ENCODE measurements at places on chromosomes 12 and 14.

DNA sequence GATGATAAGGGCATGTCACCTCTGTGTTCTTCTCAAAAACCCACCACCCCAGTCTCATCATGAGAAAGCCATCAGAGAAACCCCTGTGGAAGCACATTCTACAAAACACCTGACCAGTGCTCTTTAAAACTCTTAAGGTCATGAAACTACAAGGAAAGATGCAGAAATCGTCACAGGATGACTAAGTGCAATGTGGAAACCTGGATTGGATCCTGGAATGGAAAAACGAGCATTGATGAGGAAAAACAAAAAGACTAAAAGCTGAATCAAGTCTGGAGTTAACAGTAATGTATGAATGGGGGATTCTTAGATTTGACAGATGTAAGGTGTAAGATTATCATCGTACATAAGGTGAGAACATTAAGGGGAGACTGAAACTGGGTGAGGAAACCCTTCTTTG lies 211.0 kb downstream of the TBX5 start:
- DNase-seq, result no peak

GRCh38 chr14:74065746-74066575 lies 18.3 kb downstream of the ALDH6A1 start:
- no peak for DNase-seq

- DNase-seq, result no peak
These were observed 4.9 kb upstream of the LRIG3 start for GRCh38 chr12:58925111-58925611.

DNA sequence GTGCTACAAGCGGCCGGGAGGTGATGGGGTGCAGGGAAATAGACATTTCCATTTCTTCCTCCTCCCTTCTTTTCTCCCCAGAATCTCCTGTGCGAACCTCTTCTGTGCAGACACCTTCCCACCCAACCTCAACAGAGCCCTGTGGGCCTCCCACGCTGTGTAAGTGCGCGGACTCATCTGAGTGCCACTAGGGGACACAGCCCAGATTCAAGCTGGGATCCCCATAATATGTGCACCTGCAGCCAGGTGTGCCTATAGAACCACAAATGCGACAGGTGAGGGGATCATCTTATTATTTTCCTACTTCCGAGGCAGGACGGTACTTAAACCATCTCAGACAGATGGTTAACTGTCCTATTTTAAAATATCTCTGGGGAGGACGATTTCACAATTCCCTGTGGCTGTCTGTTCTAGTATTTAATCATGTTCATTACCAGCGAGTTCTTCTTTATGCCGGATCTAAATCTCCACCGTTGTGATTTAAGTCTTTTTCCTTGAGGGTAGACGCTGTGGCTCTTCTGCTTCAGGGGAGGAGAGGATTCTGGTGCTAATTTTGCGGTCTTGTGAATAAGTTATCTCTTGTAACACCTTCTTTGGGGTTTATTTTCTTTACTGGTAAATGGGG lies 17.2 kb upstream of the CACNA1C start:
- DNase-seq, result no peak

DNA sequence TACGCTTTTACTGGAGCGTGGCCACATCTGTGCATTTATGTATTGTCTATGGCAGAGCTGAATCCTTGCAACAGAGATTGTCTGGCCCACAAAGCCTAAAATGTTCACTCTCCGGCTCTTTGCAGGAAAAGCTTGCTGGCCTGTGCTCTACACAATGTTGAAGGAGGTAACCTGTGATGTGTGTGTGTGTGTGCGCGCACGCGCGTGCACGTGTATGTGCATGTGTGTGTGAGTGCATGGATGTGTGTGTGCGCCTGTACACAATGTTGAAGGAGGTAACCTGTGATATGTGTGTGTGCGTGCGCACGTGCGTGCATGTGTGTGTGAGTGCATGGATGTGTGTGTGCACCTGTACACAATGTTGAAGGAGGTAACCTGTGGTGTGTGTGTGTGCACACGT lies 62.7 kb downstream of the RFLNA start:
- DNase-seq, result no peak

GRCh38 chr14:73461478-73462047 lies 3.2 kb upstream of the NUMB start:
- no peak for DNase-seq

DNA sequence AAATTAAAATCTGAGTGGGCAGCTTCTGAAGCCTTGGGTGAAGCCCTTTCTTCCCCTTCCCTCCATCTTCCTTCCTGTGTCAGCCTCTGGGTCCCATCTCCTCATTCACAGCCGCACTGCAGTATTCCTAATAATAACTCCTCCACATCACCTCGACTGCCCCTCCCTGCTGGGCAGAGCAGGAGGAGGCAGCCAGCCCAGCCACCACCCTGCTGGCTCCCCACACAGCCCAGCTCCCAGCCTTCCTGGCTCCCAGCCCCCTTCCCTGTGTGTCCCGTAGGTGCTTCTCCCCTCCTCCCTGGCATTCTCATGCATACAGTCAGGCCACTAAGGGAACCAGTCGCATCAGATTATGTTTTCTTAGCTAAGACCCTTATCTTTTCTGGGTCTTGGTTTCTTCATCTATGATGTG lies 3.7 kb downstream of the IFFO1 start:
- DNase-seq, result no peak

- peak; percentile 79 for DNase-seq
These were observed 26.0 kb downstream of the PPFIBP1 start for GRCh38 chr12:27549801-27550652.

DNA sequence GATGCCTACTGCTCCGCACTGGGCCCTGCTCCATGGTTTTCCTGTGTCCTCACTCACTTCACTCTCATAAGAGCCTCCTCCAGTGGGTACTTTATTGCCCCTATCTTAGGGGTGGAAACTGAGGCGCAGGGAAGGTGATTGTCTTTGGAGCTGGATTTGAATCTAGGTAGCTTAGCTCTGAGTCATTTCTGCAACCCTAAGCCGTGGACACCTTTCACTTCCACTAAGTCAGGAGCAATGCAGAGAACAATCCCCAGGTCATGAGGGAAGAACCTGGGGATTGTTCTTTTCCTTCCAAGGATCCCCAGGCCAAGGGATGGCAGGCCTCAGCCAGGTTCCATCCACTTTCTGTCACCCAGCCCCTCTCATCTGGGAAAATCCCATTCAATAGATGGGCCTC lies 20.3 kb downstream of the VDR start:
- no peak for DNase-seq

DNA sequence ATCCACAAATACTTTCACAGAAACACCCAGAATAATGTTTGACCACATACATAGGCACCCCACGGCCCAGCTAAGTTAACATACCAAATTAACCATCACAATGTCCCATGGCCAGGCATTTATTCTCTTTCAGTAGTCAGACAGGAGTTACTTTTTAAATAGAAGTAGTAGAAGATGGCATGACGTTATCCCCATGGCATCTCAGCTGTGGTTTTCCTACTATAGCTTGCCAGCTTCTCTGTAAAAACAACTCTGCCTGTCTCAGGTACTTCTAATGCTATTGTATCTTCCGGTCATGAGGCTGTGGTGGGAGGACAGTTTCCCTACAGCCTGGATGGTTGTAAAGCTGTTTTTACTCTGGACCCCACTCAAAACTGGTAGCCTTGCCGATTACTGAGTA lies 19.3 kb downstream of the CTSG start:
- no peak for DNase-seq

DNA sequence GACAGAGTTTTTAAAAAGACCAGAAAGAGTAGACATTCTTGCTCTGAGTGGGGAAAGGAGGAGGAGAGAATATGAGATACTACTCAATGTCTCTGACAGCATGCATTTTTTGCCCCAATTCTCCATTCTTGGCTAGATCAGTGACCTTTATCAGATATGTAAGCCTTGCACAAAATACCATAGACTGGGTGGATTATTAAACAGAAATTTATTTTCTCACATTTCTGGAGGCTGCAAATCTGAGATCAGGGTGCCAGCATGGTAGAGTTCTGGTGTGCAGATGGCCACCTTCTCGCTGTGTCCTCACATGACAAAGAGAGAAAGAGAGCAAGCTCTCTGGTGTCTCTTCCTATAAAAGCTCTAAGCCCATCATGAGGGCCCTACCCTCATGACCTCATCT lies 38.6 kb downstream of the ANKS1B start:
- no peak for DNase-seq

- no peak for DNase-seq
These were observed 15.4 kb upstream of the RNASE4 start for GRCh38 chr14:20668969-20669368.

- DNase-seq, result no peak
These were observed 15.1 kb upstream of the CISTR start for GRCh38 chr12:53766881-53767280.

DNA sequence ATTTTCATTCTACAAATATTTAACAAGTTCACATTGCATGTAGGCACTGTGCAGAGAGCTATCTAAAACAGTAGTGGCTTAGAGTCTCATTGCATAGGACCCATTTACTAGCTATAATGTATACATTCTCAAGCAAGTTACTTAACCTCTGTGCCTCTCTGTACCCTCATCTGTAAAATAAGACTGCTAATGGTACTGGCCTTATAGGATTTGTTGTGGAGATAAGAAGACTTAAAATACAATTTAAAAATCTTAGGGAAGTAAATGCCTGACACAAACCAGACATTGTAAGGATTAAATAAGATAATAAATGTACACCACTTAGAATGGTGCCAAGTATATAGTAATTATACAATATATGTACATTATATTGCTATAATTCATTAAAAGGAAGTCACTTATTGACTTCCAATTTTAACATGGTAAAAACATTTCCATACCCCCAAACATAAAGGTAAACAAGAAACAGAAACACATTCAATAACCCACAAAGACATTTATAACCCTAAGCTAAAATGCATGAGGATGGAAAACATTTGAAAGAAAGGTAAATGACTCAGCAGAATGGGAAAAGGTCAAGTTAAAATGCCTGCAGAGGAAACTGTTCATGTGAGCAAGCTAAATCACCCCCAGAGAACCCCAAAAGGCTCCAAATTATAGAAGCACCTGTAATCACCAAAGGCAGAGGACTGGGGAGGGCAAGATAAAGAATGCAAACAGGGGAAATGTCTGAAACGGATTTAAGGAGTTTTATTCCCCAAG lies 30.8 kb downstream of the RPS6KA5 start:
- no peak for DNase-seq

DNA sequence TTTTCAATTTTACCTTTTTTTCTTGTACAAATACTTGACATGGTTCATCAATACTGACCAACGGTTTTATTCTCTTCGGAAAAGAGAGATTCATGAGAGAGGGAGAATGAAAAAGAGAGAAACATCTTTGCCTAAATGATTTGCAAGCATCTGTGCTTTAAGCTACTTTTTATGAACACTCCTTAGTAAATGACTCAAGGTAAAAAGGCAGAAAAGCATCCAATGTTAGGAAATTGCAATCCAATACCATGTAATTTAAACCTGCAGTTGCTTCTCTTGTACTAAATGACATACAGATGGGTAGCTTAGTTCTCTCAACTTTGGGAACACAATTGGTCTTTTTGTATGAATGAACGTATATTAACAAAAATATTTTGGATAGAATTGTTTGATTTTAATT lies 46.1 kb downstream of the MSRB3 start:
- DNase-seq, result no peak

DNA sequence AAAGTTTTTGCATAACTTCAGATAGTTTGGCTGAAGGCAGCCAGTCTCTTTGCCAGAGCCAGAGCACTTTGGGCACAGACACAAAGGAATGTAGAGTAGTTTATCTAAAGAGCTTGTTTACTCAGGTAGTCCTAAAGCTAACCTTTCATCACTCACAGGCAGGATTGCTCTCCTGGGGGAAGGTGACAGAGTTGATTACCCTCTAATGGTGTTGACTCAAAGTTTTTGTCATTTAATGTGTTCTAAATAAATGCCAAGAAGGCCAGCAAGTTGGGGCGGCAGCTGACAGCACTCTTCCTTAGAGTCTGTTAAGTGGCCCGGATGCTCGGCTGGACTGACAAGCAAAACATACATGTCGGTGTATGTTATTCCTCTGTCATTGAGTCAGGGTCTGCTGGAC lies 9.3 kb upstream of the TAS2R46 start:
- DNase-seq, result no peak

DNA sequence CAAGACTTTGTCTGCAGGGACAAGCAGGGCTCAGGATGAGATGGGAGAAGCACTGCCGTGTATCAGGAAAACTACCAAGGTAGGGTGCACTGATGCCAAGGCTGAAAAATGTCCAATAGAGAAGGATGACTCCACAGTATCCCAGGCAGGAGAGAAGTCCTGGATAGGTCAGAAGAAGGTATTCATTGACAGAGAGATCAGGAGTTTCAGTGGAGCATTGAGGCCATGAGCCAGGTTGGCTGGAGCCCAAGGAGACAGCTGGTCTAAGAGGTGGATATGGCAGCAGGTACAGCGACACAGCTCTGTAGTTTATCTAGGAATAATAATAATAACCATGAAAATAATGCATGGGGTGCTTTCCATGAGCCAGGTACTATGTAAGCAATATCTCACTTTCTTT lies 180.9 kb downstream of the EXOC5 start:
- no peak for DNase-seq

DNA sequence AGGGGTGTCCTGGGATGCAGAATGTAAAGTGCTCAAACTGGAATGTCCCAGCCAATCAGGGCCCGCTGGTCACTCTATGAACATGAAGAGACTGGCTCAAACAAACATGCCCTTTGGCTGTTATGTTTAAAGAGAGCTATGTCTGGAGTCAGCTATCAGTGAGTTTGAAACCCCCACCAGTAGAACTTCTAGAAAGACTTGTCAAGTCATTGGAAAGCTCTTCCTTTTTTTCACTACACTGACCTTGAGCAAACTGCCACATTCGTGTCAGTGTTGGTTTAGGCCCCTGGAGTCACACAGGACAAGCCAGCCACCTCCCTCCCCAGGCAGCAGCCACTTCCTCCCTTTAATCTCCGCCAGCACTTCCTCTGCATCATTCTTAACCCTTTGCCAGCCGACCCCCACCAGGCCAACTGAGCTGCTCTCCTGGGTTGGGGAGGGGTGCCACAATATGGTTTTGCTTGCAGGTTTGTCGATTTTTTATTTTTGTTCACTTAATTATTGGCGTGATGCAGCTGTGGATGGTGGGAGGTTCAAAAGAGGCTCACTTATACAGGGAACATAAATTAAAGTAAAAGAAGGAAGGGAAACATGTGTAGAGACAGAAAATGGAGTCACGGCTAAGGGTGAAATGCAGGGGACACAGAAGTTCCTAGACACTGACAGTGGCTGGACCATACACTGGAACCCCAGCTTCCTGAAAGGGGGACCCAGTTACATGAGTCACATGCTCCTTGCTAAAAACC lies 25.3 kb downstream of the CMKLR1 start:
- DNase-seq, result no peak

DNA sequence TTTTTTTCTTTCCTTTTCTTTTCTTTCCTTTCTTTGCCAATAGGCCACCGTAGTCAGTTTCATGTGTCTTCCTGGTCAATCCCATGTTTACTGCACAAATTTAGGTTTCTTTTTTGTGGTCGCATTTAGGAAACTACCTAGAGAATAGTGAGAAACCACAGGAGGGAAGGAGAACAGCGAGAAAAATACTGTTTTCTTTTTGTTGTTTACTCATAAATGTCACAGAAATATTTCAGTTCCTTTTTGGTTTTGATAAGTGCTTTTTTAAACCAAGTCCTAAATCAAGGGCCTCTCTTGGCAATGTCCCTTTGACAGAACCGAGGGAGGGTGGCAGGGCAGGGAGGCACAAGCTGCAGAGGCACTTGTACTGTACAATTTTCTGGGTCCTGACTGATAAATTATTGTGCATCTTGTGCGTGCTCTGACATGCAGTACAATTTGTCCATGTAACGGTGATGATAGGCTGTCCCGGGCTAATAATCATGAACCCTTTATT lies 326.1 kb downstream of the CACNA1C start:
- no peak for DNase-seq
